ENCODE measurements at places on chromosomes 2 and 18. TPM values are rescaled to one million over a fixed set of nuclear protein-coding genes. Genes with fewer than 3 reads are reported as not detected.

FBLN7 gene
- total RNA-seq, result 0.96 TPM

DSG4 gene
- not detected for total RNA-seq

PLCL1 gene
- total RNA-seq, result not detected

CCDC148 gene
- 0.21 TPM for total RNA-seq

FNDC4 gene
- 16.9 TPM for total RNA-seq

COQ10B gene
- total RNA-seq, result 28.1 TPM

DNAH7 gene
- under 0.01 TPM for total RNA-seq

RAPH1 gene
- 16.6 TPM for total RNA-seq

CRYBA2 gene
- total RNA-seq, result not detected

EVA1A gene
- 44.8 TPM for total RNA-seq

FBXO36 gene
- total RNA-seq, result 5.5 TPM

MSH6 gene
- total RNA-seq, result 26.6 TPM

MAPRE3 gene
- total RNA-seq, result 1.7 TPM

GCG gene
- total RNA-seq, result not detected

LOXL3 gene
- total RNA-seq, result 1.4 TPM

REV1 gene
- 32.8 TPM for total RNA-seq

SOX11 gene
- not detected for total RNA-seq

COLEC12 gene
- 0.24 TPM for total RNA-seq

ANKRD30B gene
- total RNA-seq, result not detected

IL36B gene
- total RNA-seq, result not detected
